H4 (cell line): ENCODE measurements at places on chromosomes 11 and 22.

GRCh38 chr22:49847751-49848689 is 5.6 kb upstream of the ZBED4 start:
- DNase-seq, result no peak

GRCh38 chr11:114049050-114049449 is 10.5 kb upstream of the ZBTB16 start:
- no peak for DNase-seq

- no peak for DNase-seq
These were observed 7.8 kb downstream of the OR8K5 start for GRCh38 chr11:56152333-56152732.

DNA sequence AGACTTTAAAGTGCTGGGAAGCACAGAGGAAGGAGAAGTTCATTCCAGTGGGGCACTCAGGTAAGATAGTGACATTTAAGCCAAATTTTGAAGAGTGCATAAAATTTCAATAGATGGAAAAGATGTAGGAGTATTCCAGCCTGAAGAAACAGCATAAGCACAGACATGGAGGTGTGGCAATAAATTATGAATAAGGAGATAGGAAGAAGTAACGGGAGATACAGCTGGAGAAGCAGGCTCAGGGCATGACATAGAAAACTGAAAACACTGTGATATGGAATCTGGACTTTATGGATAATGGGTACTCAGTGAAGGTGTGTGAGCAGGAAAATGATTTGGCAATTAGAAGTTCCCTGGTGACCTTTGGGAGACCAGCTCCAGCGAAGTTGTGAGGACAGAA is 33.3 kb downstream of the P4HA3 start:
- DNase-seq, result no peak

DNA sequence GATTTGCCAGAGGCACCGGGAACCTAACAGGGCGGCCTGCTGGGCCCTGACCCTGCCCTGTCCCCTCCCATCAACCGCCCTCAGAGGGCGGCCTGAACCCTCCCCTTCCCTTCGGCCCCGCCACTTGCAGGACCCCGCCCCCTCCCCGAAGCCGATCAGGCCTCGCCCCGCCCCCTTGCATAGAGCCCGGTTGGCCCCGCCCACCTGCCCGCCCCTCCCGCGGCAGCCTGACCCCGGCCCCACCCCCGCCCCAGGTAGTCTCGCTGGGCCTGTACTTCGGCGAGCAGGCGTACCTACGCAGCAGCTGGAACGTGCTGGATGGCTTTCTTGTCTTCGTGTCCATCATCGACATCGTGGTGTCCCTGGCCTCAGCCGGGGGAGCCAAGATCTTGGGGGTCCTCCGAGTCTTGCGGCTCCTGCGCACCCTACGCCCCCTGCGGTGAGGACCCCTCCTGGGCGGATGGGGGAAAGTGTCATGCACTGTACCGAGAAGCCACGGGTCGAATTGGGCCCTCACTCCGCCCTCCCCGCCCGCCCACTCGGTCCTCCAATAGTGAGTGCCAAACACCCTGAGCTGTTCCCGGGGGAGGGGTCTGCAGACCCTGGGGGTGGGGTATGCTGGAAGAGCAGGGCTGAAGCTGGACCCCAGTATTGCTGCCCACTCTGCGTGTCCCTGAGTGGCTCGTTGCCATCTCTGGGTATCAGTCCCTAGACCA is 94.1 kb downstream of the CACNA1I start:
- no peak for DNase-seq

- DNase-seq, result no peak
These were observed 127.3 kb downstream of the MORC2 start for GRCh38 chr22:30841273-30841672.

DNA sequence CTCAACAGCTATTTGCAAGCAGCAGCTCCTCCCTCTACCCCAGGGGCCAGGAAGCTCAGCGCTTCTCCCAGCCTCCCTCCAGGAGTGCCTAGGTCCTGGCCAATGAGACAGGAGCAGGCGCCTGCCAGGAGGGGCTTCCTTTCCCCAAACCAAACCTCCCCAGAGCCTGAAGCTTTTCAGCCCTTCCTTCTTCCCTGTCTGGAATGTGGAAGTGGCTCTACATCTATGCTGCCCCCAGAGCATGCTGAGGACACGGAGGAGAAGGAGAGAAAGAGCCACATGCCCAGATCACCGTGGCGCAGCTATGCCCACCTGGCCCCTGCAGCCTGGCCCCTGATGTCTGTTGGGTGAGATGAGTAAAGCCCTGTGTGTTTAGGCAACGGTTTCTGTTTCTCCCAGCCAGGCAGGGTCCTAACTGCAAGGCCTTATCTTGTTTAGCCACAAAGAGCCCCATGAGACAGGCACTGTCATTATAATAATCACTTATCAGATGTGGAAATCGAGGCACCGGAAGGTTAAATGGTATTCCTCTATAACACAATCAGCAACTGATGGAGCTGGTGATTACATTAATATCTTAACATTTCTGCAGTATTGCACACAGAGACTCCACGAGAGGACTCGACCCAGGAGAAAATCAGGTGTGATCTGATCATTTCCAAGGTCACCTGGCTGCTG is 315.8 kb downstream of the CTTN start:
- no peak for DNase-seq

- DNase-seq, result no peak
These were observed 331.4 kb downstream of the LARGE1 start for GRCh38 chr22:33588860-33589259.

- DNase-seq, result no peak
These were observed 44.5 kb downstream of the PDE3B start for GRCh38 chr11:14687943-14688627.

- DNase-seq, result no peak
These were observed 15.0 kb downstream of the MRTFA start for GRCh38 chr22:40621309-40622151.

DNA sequence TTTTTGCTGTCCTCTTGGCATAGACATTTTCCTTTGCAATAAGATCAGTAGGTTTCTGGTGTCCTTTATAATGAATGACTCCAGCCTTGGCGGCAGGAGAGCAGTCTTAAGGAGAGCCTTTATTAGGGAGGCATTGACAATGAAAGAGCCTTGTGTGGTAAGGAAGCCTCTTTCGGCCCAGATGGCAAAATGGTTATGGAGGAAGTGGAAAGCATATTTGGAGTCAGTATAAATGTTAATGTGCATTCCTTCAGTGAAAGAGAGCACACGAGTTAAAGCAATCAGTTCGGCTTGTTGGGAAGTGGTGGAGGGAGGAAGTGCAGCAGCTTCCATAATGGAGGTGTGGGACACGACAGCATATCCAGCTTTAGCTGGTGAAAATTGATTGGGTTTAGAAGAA is 18.1 kb upstream of the ANO1 start:
- DNase-seq, result no peak

GRCh38 chr11:105573091-105573490 is 36.8 kb upstream of the GRIA4 start:
- no peak for DNase-seq

GRCh38 chr11:2892967-2893528 is 7.5 kb upstream of the CDKN1C start:
- DNase-seq, result no peak

- no peak for DNase-seq
These were observed 33.3 kb downstream of the ST14 start for GRCh38 chr11:130192845-130193267.

GRCh38 chr22:47369020-47369419 is 606.6 kb downstream of the TBC1D22A start:
- DNase-seq, result no peak

DNA sequence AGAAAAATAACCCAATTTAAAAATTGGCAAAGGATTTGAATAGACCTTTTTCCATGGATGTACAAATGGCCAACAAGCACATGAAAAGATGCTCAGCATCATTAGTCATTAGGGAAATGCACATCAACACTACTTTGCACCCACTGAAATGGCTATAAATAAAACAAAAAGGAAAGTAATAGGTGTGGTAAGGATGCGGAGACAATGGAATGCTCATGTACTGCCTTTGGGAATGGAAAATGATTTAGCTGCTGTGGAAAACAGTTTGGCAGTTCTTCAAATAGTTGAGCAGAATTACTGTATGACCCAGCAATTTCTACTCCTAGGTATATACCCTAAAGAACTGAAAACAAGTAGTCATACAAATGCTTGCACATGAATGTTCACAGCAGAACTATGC is 37.4 kb downstream of the LARGE2 start:
- DNase-seq, result no peak

GRCh38 chr11:69305885-69306540 is 12.1 kb downstream of the MYEOV start:
- no peak for DNase-seq

- no peak for DNase-seq
These were observed 5.9 kb upstream of the FCHSD2 start for GRCh38 chr11:73147771-73148681.

DNA sequence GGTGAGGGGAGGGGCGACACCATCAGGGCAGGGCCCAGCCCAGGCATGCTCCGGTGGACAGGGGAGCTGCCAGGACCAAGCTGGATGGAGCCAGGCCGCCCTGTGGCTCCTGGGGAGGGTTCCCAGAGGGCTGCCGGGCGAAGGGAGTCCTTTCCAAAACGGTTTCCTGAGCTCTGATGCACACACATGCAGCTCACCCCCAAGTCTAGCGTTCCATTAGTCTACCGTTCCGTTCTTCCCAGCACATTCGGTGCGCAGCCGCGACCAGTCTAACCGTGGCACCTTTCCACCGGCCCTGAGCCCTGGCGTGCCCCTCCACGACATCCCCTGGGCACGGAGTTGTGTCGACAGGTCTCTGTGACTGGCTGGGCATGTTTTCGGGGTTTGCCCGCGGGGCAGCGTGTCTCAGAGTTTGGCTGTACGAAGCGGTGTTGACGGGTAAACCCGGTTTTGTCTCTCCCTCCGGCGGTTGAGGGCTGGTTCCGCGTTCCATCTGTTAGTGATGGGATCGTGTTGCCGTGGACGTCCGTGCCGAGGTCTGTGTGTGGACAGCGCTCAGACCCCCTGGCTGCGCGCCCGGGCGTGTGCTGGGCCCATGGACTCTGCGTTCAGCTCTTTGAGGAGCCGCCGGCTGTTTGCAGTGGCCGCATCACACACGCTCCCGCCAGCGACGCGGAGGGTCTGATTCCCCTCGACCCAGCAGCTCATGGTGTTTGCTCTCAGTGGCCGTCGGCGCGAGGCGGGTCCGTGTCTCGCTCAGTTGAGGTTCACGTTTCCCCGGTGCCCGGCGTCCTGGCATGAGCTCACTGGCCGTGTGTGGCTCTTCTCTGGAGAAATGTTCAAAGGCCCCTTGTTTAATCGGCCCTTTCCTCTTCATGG is 121.2 kb downstream of the IGLL1 start:
- no peak for DNase-seq

- DNase-seq, result no peak
These were observed 368.4 kb downstream of the BUD13 start for GRCh38 chr11:116404462-116404798.

DNA sequence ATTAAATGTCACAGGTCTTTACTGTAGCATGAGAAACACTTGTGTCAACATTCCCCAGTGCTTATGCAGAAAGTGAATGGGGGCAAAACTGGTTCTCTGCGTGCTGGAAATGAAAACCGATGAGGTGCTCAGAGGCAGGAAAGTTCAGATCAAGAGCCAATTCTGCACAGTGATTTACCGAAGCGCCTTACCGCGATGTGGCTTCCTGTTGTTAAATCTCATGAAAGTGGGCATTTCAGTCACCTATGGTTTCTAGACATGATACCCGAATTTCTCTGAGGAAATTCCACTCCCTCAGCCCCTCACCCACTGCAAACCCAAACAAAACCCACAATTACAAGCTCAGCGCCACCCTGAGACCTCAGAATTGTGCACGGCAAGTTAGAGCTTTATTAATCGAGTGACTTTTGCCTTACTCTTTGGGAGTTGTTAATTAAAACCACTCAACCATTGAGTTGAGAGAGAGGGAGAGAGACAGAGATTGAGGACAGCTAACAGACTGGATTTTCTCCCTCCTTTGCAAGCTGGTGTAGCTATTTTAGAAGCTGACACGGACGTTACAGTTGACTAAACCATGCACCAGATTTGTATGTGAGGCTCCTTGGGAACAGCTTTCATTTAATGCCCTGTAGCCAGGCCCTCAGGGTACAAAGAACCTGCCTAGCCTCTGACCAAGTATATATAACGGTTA is 196.4 kb downstream of the DBX1 start:
- no peak for DNase-seq

DNA sequence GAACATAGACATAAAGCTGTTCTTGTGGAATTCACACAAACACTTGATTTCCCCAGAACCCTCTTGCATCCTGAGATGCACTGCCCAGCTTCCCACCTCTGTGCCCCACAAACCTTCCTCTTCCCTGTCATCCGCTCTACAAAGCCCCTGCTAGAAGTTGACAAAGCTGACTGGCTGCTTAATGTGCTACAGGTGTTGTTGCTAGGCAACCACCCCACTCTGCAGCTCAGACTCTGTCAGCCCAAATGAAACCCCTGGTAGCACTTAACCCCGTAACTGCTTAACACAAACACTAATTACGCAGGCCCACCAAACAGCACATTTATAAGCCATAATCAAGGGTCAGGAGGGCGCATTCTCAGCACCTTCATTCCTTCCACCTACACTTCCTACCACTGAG is 172.0 kb upstream of the CADM1 start:
- DNase-seq, result no peak

DNA sequence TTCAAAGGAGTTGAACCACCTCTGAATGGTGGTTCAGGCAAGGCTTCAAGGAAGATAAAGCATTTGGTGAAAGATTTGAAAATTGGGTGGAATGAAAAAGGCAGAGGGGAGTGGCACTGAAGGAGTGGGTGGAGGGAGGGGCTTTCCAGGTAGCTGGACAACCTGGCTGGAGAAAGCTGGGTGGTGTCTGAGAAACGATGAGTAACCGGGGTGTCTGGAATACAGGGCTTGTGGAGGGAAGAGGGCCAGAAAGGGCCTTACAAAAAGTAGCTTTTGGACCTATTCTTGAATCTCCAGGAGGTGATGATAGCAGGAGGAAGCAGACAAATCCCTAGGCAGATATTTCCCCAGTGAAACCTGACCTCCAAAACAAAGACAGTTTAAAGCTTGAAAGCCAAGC is 99.3 kb downstream of the RASSF10 start:
- DNase-seq, result no peak

- no peak for DNase-seq
These were observed 2.9 kb upstream of the ASCL2 start for GRCh38 chr11:2273311-2273710.

- DNase-seq, result no peak
These were observed 17.4 kb downstream of the LSP1 start for GRCh38 chr11:1870326-1870696.

GRCh38 chr11:112613051-112613972 is 347.9 kb upstream of the NCAM1 start:
- DNase-seq, result no peak

GRCh38 chr11:78078218-78079167 is 1.2 kb downstream of the NDUFC2 start:
- no peak for DNase-seq

DNA sequence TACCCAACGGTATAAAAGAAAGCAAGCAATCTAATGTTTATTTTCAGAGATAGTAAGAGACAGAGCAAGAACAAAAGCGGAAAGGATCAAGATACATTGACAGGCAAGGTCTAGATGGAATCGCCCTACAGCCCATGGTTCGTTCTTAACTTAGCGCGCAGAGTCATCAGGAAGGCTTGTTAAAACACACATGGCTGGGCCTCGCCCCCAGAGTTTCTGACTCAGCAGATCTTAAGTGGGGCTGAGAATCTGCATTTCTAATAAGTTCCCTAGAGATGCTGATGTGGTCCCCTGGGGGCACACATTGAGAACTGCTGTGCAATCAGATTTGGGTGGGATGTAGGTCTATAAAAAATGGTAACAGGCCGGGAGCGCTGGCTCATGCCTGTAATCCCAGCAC is 35.8 kb upstream of the CHRM4 start:
- no peak for DNase-seq

GRCh38 chr22:42977569-42977968 is 37.4 kb downstream of the PACSIN2 start:
- DNase-seq, result no peak

- DNase-seq, result no peak
These were observed 51.3 kb downstream of the IGLL5 start for GRCh38 chr22:22938672-22939587.

- no peak for DNase-seq
These were observed 37.6 kb upstream of the SYT13 start for GRCh38 chr11:45323601-45324249.
